ENCODE measurements at places on chromosomes 4 and X.

DNA sequence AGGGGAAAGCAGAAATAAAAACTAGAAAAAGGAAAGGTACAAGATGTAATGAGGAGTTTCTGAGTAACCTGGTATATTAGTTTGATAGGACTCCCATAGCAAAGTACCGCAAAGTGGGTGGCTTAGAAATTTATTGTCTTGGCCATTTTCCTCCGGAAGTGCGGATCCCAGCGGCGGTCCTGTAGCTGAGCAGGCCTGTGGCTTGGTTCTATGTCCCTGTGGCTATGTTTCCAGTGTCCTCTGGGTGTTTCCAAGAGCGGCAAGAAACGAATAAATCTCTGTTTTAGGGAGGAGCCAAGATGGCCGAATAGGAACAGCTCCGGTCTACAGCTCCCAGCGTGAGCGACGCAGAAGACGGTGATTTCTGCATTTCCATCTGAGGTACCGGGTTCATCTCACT, 44.0 kb upstream of the LDB2 start:
- DNase-seq, result no peak

DNA sequence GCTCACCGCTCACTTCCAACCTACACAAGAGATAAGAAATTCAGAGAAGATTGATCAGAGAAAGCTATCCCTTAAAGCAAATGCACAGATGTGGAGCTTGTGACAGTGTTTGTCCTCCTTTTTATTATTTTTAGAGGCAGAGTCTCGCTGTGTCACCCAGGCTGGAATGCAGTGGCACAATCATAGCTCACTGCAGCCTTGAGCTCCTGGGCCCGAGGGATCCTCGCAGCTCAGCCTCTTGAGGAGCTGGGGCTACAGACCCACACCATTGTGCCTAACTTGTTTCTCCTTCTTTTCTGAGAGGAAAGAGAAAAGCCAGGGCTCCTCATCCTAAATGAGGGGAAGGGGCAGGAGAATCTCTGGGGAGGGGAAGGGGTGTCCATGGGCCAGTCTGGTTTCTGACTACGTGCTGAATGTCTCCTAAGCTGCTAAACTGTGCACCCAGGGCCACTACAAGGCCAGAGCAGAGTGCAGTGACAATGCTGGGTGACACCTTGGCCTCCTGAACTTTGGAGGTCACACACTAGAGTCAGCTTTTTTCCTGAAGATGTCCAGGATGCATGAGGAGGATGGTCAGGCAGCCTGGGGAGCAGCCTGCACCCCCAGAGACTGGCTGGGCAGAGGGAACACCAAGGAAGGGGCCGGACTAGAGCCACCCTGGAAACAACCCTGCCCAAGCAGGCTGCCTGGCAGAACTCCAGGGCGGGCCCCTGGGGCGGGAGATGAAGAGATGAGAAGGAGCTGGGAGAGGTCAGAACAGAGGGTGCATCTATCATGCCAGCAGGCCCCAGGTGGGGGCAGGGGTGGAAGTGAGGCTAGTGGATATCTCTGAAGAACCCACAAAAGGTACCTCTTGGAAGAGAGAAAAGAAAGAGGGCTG, 55.5 kb upstream of the PROM1 start:
- no peak for DNase-seq

DNA sequence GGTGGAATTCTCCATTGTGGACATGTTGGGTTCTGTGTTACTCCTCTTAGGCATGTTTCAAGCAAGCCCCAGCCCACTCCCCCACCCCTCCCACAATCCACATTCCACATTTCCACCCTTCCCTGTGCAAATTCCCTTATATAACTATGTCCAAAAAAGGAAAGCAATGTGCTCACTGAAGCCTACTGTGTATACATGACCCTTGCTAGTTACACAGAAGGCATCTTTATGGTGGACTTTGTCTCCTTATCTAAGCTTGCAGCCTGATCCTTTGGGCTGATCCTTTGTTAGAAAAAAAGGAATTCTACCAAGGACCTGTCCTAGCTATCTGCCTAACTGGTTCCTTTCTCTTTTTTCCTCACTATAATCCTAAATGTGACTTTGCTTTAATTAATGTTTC, 796.8 kb downstream of the NLGN4X start:
- DNase-seq, result no peak

GRCh38 chr4:14621731-14622463, 380.4 kb upstream of the CPEB2 start:
- no peak for DNase-seq

GRCh38 chrX:109393859-109394258, 88.0 kb downstream of the GUCY2F start:
- DNase-seq, result no peak

DNA sequence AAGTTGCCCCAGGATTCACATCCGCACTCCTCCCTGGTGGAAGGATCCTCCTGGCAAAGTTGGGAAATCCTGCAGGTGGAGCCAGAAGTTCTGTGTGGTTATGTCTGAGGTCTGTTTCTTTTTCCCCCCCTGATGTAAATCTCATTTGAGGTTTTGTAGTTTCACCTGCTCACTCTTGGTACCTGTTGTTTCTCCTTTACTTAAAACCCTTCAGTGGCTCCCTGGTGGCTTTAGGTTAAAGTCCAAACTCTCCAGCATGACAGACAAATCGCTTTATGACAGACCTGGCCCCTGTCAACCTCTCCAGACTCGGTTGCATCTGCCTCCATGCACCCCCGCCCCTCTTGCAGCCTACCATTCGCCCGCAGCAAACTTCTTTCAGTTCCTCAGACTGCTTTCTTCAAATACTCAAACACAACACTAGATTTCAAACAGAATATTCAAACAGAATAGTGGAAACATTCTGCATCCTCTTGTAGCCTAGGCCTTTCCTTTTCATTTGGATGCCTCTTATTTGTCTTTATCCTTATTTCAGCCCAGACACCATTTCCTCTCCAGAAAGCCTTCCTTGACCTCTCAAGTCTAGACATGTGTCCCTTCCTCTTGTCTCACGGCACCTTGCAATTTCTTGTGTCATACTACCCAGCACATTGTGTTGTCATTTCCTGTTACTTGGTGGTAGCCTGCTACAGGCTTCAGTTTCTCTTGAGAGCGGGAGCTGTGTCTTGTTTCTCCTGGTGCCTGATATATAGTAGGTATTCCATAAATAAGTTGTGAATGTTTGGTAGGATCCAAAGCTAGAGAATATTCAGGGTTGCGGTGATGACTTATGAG, 24.8 kb downstream of the IL13RA1 start:
- no peak for DNase-seq

DNA sequence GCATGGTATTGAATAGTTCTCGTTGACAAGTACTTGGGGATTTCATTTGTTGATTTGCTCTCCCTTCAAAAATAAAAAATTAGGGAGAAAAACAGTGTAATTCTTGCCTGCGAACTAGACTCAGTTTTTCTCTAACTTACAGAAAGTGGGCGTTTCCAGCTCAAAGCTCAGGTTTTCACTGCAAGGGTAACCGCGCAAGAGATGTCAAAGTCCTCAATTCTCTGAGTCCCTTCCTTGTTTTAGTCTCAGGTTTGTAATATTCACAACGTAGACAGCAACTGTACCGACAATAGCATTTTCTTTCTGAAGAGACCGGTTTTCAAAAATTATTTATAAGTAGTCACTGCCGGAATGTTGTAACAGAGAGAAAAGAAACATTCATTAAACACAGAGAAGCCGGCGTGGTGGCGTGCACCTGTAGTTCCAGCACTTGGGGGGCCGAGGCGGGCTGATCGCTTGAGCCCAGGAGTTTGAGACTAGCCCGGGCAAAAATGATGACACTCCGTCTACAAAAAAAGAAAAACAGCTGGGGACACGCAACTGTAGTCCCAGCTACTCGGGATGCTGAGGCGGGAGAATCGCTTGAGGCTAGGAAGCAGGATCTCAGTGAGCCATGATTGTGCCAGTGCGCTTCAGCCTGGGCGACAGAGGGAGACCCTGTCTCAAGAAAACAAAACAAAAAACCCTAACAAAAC, 774 bp downstream of the ZCCHC4 start:
- DNase-seq, result no peak

- DNase-seq, result no peak
Observed at GRCh38 chr4:129929052-129929451, 833.1 kb downstream of the C4orf33 start.

GRCh38 chrX:74195605-74196004, 108.4 kb upstream of the ZCCHC13 start:
- no peak for DNase-seq

- no peak for DNase-seq
Observed at GRCh38 chr4:124427095-124427767, 285.3 kb downstream of the ANKRD50 start.

DNA sequence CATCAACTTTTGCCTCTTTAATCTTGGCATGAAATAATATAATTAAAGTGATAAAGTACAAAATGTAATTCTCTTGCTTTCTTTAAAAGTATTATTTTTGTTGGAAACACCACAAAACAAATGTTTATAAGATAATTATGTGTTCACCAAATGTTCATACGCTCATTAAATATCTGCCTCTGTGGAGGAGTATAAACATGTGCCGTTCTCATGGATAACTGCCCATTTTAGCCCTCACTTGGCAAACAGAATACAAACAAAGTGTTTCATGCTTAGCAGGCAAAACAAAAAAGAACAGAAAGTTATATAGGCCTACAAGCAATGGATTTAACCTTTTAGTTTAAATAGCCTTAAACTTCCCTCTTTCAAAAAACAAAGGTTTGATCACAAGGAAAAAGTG, 800.5 kb upstream of the DIAPH2 start:
- DNase-seq, result no peak

GRCh38 chr4:147709999-147710398, 21.9 kb upstream of the ARHGAP10 start:
- no peak for DNase-seq

DNA sequence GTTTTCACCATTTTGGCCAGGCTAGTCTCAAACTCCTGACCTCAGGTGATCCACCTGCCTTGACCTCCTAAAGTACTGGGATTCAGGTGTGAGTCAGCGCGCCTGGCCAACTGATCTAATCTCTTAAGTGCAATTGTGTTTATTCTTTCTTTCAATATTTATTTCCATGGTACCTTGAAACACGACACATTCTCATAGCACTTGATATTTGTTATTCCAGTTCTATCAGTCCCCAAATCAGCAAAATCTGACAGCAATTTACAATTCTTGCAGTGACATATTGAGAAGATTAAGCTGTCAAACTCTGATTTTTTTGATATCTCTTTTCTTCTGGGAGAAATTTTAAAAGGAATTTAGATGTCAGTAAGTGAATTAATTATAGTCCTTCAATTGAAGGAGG, 218.1 kb upstream of the FAT4 start:
- no peak for DNase-seq

DNA sequence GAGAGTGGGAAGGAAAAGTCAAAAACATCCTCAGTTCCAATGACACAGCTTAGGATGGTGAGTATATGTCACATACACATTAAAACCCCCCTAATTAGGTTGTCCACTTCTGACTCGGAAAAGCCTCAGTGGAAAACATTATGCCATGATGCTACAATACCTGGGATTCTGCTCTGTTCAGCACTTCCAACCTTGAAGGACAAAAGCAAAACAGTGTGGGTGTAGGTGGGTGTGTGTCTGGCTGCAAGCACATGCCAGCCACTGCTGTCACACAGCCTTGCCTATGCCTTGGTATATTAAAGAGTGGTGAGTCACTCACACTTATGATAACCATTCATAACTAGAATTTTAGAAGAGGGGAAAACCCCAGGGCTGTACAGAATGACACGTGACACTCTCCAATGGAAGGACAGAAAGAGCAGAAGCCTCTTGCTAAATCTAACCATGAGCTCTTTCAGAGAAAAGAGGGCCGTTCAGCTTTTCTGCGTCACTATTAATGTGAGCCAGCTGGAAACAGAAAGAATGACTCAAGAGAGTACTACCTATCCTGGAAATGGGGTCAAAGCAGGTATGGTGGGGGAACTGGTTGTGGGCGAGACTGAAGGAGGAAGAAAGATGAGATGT, 159.6 kb downstream of the TET2 start:
- peak; percentile 34 for DNase-seq

- no peak for DNase-seq
Observed at GRCh38 chrX:22698151-22698550, 301.6 kb upstream of the DDX53 start.

DNA sequence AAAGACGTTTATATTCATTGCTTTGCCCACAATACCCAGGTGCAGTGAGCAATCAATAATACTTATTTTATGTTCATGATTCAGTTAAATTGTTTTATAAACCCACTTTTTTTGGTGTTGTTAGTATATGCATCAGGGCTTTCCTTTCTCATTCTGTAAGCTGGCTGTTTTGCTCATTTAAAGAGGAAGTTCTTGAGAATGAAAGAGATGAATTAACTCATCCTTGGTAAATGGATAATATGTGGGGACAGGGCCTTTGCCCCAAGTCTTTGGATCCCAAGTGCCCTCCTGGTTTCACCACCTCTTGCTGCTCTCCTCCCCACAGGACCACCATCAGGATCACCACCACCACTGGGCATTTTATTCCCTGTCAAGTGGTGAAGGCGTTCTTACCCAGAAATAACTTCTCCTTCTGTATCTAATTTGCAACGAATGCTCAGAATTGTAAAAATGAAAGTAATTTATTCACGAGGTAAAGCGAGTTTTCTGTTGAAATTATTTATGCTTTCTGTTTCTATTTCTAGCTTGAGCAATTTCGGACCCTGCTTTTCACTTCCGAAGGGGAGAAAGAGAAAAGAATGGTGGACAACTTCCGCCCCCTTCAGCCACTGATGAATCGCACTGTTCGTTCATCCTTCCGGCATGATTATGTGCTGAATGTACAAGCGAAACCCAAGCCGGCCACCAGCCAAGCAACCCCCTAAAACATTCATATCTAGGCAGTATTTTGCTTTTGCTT, 8.2 kb upstream of the ZRSR2 start:
- no peak for DNase-seq

All from activated T-cell treated with anti-CD3 and anti-CD28 coated beads, Interleukin-2, amount 50 U/mL, for 4 hours (primary cell).